ACHN (cell line): ENCODE measurements at places on chromosomes 6 and 20.

- DNase-seq: no peak
These were observed 4.9 kb downstream of the FUCA2 start for GRCh38 chr6:143506620-143507019.

GRCh38 chr6:39239527-39240154 is 10.4 kb upstream of the KCNK5 start:
- DNase-seq: no peak

DNA sequence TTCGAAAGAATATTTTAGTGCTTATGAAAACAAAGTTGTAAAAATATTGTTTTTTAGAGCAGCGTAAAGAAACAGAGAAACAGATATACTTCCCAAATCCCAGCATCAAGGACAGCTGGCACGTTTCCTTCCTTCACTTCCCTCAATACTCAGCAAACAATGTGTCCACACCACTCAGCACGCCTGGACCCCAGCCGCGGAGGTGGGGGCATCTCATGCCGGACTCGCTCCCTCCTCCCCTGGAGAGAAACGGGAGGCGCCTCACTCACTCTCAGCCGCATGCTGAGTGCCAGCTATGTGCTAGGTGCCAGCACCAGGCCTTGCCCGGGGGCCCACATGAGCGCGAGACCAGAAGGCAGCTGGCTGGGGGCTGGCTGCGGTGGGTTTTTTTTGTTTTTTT is 34.7 kb downstream of the SLC2A4RG start:
- DNase-seq: no peak

- no peak for DNase-seq
These were observed 9.5 kb upstream of the SNAP25 start for GRCh38 chr20:10209091-10209490.

- no peak for DNase-seq
These were observed 127.9 kb downstream of the COL19A1 start for GRCh38 chr6:69994251-69994650.

DNA sequence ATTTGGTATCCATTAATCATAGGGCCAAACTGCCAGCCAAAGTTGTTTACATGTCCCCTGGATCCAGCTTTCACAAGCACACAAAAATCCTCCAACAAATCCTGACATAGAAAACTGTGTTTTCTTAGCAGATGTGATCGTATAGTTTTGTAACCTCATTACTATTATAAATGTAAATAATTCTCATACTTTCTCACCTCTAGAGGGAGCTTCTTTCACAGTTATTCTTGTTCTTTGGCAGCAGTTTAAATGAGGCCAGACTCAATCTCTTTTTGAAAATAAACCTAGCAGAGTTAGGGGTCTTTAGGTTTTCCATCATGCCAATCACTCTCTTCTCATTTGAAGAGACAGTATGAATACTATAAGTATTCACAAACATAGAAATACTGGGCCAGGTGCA is 17.0 kb upstream of the ZNF318 start:
- DNase-seq: peak; percentile 47

DNA sequence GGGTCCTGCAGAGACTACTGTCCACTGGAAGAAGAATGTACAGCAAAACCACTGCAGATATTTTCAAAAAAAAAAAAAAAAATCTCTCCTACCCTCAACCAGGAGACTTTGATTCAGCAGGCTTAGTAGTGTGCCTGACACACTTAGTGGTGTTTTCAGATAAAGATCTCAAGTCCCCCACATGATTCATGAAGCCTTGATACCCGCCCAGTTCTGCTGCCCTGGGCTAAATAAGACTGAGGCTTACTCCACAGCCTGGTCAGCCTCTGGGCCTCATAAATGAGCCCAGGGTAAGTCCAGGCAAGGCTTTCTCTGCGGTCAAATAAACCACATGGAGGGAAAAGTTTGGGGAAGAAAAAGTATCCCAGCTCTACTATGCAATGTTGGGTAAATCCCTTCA is 222.1 kb upstream of the ARID1B start:
- no peak for DNase-seq

DNA sequence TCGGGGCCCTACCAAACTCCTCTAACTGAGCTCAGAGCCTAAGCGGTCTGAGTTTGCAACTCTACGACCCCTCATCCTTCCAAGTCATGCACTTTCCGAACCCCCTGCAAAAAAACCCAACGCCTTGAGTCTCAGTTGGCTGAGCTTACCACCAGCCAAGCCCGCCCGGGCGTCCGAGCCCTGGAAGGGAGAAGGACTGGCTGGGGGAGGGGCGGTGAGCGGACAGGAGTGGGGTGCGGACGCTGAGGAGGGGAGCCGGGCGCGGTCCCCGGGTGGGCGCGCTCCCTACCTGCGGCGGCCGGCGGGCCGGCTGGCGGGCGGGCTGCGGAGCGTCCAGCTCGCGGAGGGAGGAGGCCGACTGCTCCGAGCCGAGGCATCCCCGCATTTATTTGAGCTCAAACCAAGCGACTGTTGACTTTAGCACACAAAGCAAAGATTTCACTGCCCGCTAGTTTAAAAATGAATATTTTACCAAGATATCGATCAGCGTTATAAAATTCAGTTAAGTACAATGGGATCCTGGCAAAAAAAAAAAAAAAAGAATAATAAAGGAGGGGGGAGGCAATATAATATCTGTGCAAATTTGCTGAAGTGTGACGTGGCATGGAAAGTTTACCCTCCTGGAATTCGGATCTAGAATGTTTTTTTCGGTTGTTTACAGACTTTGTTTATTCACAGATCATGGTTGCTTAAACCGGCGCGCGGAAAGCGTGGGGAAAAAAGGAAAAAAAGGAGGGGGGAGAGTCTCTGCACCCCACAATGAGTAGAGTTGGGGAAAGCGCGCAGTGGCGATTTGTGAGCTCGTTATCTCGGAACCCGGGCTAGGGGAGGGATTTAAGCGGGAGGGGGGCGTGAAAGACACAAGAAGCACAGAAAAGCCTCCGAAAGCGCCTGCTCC is 5.9 kb downstream of the FOXA2 start:
- DNase-seq: no peak

- no peak for DNase-seq
These were observed 16.1 kb downstream of the PCMTD2 start for GRCh38 chr20:64271636-64272035.

DNA sequence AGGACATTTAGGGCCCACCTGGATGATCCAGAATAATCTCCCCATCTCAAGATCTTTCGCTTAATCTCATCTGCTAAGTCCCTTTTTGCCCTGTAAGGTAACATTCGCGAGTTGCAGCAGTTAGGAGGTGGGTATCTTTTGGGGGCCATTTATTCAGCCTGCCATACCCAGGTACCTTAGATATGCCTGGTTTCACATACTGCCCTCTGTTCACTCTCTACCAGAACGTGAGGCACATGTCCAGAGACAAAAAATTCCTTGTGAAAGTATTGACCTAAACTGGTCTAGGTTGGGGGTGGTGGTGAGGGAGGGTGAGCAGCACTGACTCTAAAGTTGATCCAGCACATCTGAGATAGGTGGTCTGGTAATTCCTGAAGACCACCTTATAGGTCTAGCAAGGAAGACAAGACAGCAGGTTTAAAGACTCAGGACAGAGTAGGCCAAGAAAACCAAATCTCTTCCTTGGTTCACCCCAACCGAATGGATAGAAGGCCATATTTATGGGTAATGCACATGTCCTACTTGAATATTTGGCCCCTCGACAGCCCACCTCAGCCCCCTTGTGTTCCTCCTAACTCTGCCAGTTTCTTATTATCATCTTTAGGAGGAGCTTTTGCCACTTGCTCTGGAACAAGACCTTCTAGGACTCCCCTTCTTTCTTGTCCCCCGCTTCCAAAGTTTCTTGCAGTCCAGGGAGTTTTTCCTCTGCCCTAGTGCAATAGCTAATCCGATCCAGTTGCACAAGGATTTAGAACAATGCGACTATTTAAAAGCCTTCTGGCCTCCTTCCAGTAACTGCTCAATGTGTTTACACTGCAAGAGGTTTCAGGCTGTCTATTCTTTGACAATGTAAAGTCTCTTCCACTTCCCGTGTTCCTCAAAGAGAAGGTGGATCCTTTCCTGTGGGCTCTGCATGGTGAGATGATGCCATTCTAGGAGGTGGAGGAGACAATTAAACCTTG is 213.0 kb upstream of the LAMP5 start:
- DNase-seq: no peak

- DNase-seq: no peak
These were observed 144.2 kb upstream of the FBXL4 start for GRCh38 chr6:99091985-99092384.

DNA sequence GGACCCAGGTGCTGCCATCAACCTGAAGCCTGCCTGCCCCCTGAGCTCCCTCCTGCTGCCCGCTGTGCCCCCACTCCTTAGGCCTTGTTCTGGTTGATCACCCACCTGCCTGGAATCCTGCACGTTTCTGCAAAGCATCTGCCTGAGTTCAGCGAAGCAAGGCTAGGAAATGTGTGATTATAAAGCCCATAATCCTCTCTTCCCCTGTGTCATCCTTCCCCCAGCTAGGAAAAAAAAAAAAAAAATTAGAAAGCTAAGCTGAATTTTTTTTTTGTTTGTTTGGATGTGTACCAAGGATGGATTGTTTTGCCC is 93.2 kb downstream of the FOXA2 start:
- no peak for DNase-seq

DNA sequence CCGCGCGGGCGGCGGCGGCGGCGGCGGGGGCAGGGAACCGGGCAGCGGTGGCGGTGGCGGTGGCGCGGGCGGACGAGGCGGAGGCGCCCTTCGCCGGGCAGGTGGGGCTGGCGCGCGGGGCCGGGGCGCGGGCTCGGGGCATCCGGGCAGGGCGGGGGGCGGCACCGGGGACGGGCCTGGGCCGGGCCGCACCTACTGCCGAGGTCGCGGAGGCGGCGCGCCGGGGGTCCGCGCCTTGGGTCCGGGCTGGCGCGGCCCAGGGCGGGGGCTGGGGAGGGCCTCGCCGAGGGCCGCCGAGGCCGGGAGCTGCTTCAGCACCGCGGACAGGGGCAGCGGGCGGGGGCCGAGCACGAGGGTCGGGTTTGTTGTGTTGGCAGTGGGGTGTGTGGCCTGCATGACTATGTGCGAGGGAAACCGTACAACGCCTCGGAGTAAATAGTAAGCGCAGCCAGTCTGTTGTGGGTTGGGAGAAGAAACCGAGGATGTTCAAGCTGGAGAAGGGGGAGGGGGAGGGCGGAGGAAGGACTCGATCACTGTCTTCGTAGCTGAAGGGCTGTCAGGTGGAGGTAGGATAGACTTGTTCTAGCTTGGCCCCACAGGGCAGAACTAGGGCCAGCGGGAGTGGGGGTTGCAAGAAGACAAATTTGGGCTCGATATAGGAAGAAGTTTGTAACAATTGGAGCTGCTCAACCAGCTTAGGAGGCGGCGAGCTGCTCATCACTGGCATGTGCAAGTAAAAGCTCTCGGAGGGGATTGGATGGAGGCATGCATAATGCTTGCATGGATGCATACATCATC is 593 bp downstream of the MMP24 start:
- peak; percentile 52 for DNase-seq

- DNase-seq: no peak
These were observed 67.5 kb upstream of the PBOV1 start for GRCh38 chr6:138285800-138286199.

- peak; percentile 19 for DNase-seq
These were observed 19.5 kb upstream of the RSPH4A start for GRCh38 chr6:116596815-116597214.

DNA sequence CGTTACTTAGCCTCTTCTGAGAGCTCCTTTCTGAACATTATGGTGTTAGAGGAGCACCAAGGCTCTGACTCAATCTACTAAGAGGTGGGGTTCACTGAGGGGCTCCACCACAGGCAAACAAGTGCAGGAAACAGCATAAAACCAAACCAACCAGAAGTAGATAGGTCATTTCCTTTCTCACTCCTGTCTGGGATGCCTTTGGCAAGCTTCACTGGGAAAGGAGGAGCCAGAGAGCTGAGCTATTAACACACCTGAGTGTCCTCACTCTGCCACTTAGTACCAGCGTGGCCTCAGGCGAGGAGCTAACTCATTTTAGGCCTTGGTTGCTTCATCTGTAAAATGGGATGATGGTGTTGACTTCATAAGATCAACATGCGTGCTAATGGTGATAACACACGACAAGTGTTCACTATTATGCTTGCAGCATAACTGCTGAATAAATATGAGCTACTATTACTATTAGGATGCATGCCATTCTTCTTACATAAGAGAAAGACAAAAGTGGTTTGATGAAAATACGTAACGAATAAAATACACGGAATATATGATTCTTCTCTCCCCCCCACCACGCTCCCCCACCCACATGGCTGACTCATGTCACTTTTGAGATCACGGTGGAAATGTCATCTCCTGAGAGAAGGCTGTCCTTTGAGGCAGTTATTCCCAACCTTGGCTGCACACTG is 185.4 kb downstream of the BCAS1 start:
- no peak for DNase-seq

DNA sequence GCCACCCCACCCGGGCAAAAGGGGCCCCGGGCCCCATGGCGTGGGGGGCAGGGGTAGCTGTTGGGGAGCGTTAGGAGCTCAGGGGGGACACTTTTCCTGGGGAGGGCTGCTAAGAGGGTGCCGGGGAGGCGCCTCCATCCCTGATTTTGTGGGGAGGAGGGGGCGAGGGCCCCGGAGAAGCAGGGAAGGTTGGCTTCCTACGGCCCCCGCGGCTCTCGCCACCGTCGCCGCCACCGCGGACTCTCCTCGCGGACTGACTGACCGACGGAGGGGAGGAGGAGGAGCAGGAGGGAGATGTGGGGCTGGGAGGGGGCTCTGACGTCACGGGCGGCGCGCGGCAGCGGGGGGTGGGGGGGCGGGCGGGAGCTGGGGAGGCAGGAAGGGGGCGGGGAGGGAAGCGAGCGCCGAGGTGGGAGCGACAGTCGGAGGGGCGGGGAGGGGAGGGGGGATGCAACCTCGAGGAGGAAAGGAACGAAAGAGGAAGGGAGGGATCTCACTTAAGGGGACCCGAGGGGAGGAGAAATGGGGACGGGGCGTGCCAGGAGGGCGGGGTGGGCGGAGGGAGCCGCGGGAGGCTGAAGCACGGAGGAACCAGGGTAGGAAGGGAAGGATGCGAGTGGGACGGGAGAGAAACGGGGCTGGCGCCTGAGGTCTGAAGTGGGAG is 5.1 kb downstream of the GABBR1 start:
- peak; percentile 69 for DNase-seq

DNA sequence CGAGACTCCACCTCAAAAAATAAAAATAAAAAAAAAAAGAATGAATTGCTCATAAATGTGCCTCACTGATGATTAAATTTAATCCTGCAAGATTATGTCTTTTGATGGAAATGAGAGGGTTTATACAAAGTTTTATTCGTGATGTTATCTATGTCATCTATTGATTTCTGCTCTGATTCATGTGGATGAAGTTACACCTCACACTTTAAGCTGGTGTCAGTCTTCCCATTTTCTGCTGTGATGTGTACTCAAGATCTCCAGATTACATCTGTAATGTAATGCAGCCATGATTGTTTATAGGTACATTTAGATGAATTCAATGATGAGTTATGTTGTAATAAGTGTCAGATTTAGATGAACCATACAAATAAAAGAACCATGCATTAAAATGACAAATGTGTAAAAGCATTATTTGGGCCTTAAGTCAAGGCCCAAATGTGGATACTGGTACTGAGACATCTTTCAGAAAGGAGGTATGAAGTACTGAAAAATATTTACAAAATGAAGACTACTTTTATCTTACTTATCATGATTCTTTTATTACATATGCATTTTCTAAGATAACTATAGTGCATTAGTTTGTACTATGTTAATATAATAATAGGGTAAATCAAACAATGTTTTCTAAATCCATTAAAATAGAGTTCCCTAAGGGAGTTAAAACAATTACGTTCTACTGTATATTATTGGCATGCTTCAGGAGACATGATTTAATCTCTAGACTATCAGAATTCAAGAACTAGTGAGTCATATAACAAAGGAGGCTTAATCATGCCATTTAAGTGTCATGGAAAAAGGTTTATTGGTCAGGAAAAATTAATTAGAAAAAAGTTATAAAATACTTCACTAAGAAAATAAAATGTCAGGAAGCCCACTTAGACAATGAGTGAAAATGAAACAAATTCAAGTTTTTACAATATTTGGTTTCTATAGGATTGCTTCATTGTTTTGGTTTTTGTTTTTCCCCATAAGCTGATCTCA is 34.5 kb downstream of the HCRTR2 start:
- no peak for DNase-seq
